ENCODE measurements at places on chromosomes 5 and 9. TPM values are rescaled to one million over a fixed set of nuclear protein-coding genes. Genes with fewer than 3 reads are reported as not detected.

- DNase-seq, result no peak
Observed at GRCh38 chr9:19140259-19140658, 13.0 kb upstream of the PLIN2 start.

GRCh38 chr5:129903466-129904101 is 681 bp upstream of the CHSY3 start:
- no peak for DNase-seq

GRCh38 chr5:179224741-179225140 is 120.5 kb downstream of the ADAMTS2 start:
- DNase-seq, result peak; percentile 3

DNA sequence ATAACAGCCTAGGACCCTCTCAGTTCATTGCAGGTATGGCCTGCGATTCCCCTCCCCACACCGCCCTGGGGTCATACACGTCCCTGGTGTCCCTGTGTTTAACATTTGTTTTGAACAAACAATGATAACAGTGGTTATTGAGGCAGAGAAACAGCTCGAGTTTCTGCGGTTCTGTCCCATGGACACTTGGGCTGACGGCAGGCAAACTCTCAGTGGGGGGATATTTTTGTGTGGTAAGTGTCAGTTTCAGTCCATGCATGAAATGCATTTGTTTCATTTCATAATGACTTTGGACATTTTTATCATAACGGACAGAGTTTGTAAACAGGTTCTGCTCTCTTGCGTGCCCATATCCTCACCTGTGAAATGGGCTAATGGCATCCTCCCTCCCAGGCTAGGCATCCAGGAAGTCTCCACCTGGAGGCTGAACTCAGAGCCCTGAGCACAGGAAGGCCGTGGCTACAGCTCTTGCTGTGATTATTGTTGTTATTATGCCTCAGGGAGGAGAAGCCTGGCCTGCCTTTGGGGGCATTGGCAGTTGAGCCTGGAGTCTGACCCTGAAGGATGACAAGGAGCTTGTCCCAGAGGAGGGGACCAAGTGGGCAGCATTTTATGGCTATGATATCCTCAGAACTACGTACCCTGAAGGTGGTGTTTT is 190.9 kb downstream of the GADD45G start:
- no peak for DNase-seq

The FAM151B gene
- total RNA-seq, result 1.2 TPM

- DNase-seq, result no peak
Observed at GRCh38 chr5:178282391-178282790, 49.8 kb upstream of the PHYKPL start.
